ELF-1 (cell line): ENCODE measurements at places on chromosomes 6 and 20.

DNA sequence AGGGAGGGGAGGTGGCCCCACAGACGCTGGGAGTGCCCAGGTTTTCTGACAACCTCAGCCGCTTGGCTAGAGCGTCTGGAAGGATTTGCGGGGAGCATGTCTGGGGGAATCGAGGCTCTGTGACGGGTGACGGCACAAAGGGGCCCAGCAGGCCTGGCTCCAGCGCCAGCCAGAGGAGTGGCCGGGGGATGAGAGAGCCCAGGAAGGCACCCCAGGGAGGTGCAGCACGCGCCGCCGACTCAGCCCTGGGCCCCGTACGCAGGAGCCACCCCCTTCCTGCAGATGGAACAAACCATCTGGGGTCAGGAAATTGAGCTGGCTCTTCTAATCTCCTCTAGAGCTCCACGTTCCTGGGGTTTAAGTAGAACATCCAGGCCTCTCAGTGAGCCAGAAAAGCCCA lies 5.9 kb upstream of the SLCO4A1 start:
- no peak for DNase-seq

- DNase-seq = no peak
Measured at GRCh38 chr6:23663096-23663495, 462.9 kb upstream of the NRSN1 start.

DNA sequence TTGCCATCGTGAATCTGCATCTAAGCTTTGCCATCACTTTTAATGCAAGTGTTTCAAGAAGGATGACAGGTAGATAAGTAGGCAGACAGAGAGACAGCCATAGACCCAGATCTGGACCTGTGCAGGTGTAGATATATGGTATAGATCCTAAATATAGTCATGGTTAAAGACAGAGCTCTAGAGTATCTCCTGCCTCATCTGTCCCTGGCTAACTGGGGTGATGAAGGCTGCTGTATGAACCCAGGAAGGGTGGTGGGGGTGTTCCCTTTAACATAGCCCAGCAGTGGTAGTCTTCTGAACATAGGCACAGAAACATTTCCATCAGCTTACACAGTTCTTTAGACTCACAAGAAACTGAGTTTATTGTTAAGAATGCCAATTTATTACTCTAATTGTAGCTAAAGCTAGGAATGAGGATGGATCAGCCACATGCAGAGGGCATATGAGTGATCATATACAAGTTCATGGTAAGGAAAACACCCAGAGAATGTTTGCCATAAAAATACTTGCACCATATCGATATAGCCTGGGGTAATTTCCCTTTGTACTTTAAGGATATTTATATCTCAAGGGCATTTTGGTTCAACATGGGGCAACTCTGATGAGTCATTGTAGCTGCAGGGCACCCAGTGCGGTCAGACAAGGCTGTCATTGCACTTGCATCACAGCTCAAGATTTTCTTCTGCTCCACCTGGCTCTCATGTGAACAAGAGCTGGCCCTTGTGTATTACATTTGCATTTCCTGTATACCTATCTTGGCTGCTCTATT lies 587.2 kb downstream of the EPM2A start:
- peak; percentile 21 for DNase-seq

DNA sequence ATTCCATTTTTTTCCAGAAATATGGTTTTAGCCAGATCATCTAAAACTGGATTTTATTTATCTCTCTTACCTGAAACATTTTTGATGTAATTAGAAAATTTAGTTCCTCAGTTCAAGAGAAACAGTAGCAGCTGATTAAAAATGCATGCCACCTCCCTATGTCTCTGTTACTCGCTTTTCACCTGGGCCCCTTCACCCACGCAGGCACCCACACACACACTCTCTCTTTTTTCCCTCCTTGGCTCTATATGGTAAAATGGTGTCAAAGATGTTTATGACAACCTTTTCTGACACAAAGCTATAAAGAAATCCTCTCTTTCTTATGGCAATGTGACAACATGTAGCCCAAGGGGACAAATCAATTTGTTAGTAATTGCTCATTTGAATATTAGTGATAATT lies 5.8 kb upstream of the SGK1 start:
- DNase-seq = no peak

DNA sequence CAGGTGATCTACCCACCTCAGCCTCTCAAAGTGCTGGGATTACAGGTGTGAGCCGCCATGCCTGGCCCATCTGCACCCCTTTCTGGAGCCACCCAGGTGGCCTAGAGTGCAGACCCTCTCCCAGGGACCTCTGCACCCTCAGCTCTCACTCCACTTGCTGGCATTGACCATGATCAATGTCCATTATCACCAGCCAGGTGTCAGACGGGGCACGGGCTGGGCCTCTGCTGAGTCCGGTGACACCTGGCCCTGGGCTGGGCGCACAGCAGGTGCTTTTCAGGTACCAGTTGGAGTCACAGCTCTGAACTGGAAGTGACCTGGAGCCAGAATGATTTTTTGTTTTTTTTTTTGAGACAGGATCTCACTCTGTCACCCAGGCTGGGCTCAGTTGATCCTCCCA lies 91.8 kb upstream of the PMEPA1 start:
- no peak for DNase-seq

GRCh38 chr20:1326031-1326930 lies 2.7 kb downstream of the SDCBP2 start:
- DNase-seq = no peak

DNA sequence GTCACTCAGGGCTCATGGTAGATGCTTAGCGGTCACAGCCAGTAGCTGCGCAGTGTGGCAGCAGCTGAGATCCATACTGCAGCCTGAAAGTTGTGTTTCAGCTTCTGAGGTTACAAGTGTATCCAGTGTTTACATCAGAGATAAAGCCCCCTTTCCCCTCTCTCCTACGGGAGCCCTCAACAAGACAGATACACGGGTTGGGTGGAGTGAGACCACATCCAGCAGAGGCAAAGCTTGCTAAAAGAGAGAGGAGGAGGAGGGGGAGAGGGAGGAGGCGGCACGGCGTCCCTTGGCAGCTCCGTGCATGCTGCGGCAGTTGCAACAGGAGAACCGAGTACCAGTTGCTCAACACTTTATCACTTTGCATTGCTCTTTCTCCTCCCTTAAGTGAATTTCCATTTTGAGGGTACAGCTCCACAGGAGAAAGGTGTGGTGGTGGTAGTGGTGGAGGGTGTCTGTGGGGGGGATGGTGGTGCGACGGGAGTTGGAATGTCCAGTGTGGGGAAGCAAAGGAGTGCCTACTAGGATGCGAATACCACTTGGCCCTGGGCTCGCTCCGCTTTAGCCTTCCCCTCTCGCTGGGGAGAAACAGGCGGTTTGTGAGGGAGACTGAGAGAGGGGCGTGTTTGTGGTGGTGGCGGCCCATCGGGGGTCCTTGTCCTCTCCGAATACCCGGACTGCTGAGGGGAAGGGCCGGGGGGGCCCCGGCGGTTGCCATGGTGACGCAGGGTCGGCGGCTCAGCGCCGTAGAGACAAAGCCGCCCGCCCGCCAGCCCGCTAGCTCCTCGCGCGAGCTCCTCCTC lies 405 bp upstream of the RNF182 start:
- DNase-seq = peak; percentile 74

DNA sequence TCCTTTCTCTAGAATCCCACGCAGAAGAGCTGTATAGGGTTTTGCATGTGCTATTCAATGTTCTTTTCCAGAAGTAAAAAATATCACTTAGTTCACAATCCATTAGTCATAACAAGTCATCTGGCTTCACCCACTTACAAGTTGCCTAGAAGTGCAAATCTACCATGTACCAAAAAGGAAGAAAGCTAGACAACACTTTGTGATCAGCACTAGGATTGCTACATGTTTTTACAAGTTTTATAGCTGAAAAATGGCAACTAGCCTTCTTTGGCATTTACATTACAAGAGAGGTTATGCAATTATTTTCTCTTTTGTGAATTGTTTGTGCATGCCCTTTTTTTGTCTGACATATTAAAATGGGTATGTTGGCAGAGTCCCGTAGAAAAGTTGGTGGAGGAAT lies 85.6 kb upstream of the PTPRK start:
- DNase-seq = no peak

DNA sequence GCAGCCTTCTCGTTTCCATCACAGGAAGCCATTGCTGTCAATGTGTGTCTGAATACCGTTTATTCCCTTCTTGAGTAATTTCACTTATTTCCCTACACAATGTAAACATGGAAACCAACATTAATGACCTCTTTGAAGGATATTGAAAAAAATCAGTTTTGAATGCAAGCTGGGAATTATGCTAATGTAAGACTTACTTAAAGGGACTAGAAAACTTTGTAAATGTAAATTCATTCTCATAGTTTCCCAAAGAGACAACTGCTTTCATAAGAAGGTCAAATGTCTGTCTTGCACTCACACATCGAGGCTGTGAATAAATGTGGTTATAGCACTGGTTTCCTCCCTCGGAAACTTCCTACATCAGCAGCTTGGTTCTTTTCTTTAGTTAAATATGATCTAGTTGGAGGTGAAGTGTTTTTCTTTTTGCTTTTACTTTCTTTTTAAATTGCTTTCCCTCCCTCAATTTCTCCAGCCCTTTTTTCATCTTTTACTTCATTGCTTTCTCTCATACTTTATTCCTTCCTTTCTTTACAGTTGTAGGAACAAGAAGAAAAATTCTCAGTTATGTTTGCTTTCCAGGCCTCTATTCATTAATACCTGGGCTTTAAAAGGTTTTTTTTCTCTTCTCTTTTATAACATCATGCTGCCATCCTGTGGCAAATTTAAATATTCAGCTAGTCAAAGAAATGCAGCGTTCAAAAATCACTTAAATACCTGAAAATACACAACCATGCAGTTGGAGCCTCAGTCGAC lies 108.3 kb downstream of the TNFAIP3 start:
- DNase-seq = no peak

DNA sequence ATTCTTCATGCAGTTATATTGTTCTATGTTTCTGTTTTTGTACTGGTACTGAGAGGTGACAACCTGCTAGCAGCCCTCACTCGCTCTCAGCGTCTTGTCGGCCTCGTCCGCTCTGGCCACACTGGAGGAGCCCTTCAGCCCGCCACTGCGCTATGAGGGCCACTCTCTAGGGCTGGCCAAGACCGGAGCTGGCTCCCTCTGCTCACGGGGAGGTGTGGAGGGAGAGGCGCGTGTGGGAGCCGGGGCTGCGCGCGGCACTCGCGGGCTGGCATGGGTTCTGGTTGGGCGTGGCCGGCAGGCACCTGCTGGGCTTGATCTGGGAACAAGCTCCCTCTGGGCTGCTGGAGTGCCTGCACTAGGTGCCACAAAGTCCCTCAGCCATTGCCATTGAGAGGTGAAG lies 1323.8 kb upstream of the EYS start:
- DNase-seq = no peak

DNA sequence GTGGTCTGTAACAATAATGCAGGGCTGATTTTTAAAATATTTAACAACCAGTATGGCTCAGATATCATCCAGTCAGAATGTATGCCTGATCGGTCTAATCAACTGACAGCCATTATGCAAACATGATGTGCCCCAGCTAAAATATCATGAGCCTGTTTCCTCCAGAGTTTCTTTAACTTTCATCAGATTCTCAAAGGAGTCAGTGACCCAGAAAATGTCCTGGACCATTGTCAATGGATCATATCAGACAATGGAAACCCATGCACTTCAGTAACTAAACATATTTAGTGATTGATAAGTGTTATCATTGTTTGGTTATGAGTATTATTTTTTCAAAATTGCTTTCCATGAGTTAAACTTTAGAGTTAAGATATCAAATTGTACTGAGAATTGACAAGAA lies 173.5 kb downstream of the LMBRD1 start:
- DNase-seq = no peak

DNA sequence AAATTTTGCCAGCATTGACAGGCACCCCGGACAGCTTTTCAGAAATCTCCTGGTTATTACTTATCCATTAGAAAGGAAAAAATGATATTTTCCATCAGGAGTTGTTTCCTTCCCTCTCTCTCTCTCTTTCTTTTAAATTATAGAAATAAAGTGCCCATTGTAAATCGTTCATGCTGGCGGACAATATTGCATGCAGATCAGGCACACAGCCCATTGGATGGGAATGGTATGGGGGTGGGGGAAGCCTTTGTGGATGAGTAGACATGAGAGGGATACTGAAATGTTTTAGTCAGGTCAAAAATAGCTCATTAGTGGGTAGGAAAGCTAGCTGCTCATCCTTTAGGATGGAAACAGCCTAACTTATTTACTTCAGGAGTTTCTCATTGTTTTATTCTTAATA lies 764.9 kb upstream of the MMS22L start:
- DNase-seq = no peak

GRCh38 chr6:42599558-42599957 lies 35.7 kb downstream of the UBR2 start:
- DNase-seq = no peak

DNA sequence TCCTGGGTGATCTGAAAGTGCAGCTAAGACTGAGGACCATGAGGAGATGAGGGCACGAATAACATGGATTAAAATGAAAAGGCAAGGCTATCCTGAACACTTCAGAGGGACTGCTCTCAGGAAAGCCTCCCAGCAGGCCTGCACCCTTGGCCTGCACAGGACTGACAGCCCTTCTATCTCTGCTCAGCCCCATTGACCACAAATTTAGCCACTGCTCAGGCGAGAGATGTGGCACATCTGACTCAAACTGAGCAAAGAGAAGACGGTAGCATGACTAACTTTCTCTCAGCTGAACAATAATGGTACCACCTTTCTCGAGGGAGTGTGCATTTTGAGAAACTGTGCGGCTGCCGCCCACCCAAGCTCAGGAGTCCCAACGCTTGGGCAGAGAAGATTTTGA lies 257.5 kb downstream of the ADGB start:
- no peak for DNase-seq

GRCh38 chr20:38001173-38001875 lies 31.9 kb downstream of the TTI1 start:
- no peak for DNase-seq

DNA sequence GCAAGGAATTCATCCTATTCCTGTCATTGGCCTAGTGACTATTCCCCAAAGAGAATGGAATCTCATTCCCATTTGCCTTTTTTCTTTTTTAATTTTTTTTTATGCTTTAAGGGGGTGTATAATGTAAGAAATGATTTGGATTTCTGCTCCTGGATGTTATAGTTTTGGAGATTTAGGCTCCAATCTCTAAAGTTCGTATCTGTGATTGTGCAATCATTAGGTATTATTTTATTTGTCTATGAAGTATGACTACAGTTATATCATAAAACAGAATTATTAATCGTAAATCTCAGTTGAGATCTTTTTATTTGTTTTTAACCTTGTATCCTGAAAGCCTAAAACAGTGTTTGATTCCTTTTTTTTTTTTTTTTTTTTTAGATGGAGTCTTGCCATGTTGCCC lies 41.7 kb upstream of the EEF1A1 start:
- no peak for DNase-seq

- no peak for DNase-seq
Measured at GRCh38 chr20:51607170-51607569, 64.7 kb upstream of the NFATC2 start.

DNA sequence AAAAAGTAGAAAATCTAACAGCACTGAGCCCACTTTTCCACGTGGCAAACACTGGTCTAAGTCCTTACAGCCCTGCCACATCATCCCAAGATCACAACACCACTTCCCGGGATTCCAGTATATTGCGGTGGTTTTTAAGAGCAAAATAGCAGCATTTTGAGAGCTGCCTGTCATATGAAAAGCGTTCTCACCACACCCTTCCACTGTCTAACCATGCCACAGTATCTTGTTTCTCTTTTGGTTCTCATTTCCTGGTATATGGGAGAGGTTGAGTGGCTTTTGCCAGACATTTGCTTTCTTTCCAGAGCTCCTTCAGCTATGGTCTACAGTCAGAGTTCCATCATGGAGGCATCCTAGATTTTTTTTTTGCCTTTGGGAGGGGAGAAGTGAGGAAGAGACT lies 243.0 kb downstream of the TSHZ2 start:
- DNase-seq = no peak
